ENCODE measurements at places on chromosomes 12 and 14. TPM values are rescaled to one million over a fixed set of nuclear protein-coding genes. Genes with fewer than 3 reads are reported as not detected.

The PLXNC1 gene
- polyA plus RNA-seq: 27.6 TPM

The TROAP gene
- 15.7 TPM for polyA plus RNA-seq

The INSM2 gene
- 0.32 TPM for polyA plus RNA-seq

The PLEKHG7 gene
- not detected for polyA plus RNA-seq

The MDGA2 gene
- 29.8 TPM for polyA plus RNA-seq
